ENCODE measurements at places on chromosomes 1 and 21. TPM values are rescaled to one million over a fixed set of nuclear protein-coding genes. Genes with fewer than 3 reads are reported as not detected.

GRCh38 chr21:30984889-30985288 lies 53.4 kb downstream of the KRTAP19-8 start:
- H3K27me3 ChIP-seq: no peaks in the 10 kb centered on the region
- H3K4me1 ChIP-seq: no peaks in the 10 kb centered on the region
- no peaks in the 10 kb centered on the region for H3K36me3 ChIP-seq
- no peak overlapping the region for H3K27ac ChIP-seq

- H3K27ac ChIP-seq: no peak overlapping the region
- DNase-seq: no peak
- H3K4me3 ChIP-seq: no peak overlapping the region
- no peaks in the 10 kb centered on the region for H3K27me3 ChIP-seq
These were observed 131.2 kb downstream of the RHOU start for GRCh38 chr1:228866468-228866867.

- no peak overlapping the region for H3K4me3 ChIP-seq
- no peaks in the 10 kb centered on the region for H3K27me3 ChIP-seq
- no peaks in the 10 kb centered on the region for H3K4me1 ChIP-seq
- no peak overlapping the region for H3K27ac ChIP-seq
These were observed 207.7 kb downstream of the PTPRC start for GRCh38 chr1:198846556-198846955.

DNA sequence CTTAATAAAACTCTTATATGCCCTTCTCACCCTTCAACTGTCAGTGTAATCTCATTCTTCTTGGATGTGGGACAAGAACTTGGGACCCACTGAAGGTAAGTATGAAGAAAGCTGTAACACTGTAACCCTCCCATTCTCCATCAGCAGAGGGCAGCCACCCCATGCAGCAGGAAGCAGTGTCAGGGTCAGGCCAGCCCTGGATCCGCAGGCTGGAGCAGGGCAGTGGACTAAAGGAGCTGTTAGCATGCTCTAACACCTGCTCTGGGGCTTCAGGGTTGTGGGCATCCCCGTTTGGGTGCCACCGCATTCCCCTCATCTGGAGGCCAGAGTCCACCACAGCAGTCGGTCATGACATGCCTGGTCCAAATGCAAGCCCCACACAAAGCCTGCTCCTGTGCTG lies 156.5 kb downstream of the HIVEP3 start:
- H3K27me3 ChIP-seq: no peaks in the 10 kb centered on the region
- no peaks in the 10 kb centered on the region for H3K36me3 ChIP-seq
- no peak overlapping the region for H3K4me3 ChIP-seq
- no peak for DNase-seq
- no peaks in the 10 kb centered on the region for H3K4me1 ChIP-seq

GRCh38 chr1:2468041-2468472 lies 8.0 kb upstream of the PLCH2 start:
- no peak overlapping the region for H3K4me3 ChIP-seq
- H3K27ac ChIP-seq: no peak overlapping the region

DNA sequence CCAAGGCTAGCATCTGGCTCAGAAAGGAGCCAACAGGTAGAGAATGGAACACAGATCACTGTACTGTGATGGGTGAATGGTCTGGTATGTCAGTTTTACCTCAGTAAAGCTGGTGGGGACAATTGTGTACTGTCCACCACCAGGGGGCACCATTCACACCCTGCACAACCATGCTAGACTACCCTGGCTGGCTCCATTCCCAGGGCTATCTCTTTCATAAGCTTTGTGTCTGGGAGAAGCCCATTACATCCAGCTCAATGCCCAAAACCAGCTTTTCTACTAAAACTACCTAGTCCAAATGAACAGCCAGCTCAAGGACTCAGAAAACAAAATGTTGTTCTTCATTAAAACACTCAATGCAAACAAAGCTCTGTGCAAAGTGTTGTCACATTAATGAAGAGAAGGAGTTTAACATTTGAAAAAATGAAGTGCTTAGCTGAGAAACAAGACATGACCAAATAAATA lies 62.0 kb upstream of the RASAL2 start:
- H3K4me3 ChIP-seq: no peak overlapping the region
- no peaks in the 10 kb centered on the region for H3K4me1 ChIP-seq
- H3K27me3 ChIP-seq: no peaks in the 10 kb centered on the region

GRCh38 chr21:38809198-38809878 lies 3.6 kb downstream of the ETS2 start:
- no peak overlapping the region for H3K4me3 ChIP-seq
- H3K27ac ChIP-seq: no peak overlapping the region
- peaks cover 27% of the 10 kb centered on the region for H3K4me1 ChIP-seq

DNA sequence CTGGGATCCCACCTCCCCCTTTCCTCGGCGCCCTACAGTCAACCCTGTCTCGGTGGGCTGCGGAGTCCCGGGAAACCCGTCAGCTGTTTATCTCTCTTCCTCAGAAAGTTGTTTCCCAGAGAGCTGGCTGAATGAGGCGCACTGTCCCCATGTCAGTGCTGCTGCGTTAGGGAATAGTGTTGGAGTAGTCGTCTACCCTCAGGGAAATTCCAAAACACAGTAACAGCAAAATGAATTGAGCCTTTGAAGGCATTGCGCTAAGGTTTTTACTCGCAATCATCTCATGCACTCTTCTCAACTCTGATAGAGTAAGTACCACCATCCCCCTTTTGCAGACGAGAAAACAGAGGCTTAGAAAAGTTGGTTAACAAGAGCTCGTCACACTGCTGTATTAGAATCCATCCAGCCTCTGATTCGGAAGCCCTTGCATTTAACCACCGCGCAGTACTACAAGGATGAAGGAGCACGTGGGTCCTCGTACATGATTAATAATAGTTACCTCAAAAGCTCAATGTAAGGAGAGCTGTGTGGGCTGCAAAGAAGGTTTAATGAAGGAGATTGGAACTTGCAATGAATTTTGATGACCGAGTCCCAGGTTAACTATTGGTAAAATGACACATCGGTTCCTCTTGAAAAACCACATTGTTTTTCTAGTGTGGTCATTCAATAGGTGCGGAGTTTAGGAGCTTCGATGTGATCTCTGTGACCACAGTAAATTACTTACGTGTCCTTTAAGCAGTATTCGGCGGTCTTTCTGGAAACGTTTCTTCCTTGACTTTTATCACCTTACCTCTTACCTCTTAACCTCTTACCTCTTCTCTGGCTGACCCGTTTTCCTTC lies 788 bp upstream of the EDEM3 start:
- no peaks in the 10 kb centered on the region for H3K36me3 ChIP-seq
- no peaks in the 10 kb centered on the region for H3K27me3 ChIP-seq
- peak overlapping the region; percentile 96 for H3K4me3 ChIP-seq
- DNase-seq: peak; percentile 67

- H3K4me3 ChIP-seq: no peak overlapping the region
- no peak overlapping the region for H3K27ac ChIP-seq
- H3K4me1 ChIP-seq: peaks cover 59% of the 10 kb centered on the region
- peaks cover 21% of the 10 kb centered on the region for H3K36me3 ChIP-seq
These were observed 161.0 kb downstream of the DHRS3 start for GRCh38 chr1:12456979-12457378.

DNA sequence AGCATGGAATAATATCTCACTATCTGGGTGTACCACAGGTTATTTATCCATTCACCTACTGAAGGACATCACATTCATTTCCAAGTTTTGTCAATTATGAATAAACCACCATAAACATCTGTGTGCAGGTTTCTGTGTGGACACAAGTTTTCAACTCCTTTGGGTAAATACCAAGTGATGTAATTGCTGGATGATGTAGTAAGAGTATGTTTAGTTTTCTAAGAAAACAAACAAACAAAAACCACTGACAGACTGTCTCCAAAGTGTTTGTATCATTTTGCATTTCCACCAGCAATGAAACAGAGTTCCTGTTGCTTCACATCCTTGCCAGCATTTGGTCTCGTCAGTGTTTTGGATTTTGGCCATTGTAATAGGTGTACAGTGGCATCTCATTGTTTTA lies 435.7 kb upstream of the PROX1 start:
- H3K4me1 ChIP-seq: no peaks in the 10 kb centered on the region
- H3K4me3 ChIP-seq: no peak overlapping the region
- no peak for DNase-seq
- H3K27ac ChIP-seq: no peak overlapping the region
- no peaks in the 10 kb centered on the region for H3K27me3 ChIP-seq

GRCh38 chr1:83829106-83829505 lies 169.8 kb downstream of the TTLL7 start:
- no peaks in the 10 kb centered on the region for H3K36me3 ChIP-seq
- no peak overlapping the region for H3K4me3 ChIP-seq
- no peak for DNase-seq

DNA sequence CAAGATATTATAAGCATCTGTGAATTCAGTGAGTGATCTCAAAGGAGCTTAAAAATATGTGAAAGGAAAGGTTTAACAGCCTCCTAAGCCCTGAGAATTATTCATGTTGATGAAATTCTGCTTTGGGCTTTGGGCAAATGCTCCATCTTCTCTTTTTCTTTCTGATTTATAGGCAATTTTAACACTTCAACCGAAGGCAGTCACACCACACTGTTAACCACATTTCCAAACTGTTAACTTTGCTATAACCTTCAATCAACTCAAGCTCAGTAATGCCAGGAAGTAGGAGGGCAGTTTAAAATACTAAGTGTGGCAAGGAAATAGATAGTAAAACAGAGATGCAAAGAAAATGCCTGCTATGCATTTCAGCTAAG lies 54.4 kb upstream of the NEK7 start:
- DNase-seq: no peak
- H3K27ac ChIP-seq: no peak overlapping the region
- no peak overlapping the region for H3K4me3 ChIP-seq
- H3K4me1 ChIP-seq: peaks cover 19% of the 10 kb centered on the region

- H3K36me3 ChIP-seq: no peaks in the 10 kb centered on the region
- H3K27me3 ChIP-seq: no peaks in the 10 kb centered on the region
- no peak for DNase-seq
- no peak overlapping the region for H3K27ac ChIP-seq
- H3K4me3 ChIP-seq: no peak overlapping the region
These were observed 28.7 kb upstream of the KCNJ15 start for GRCh38 chr21:38228115-38228514.

The PROK1 gene
- not detected for polyA plus RNA-seq

The TEX38 gene
- polyA plus RNA-seq: 0.25 TPM

The LPGAT1 gene
- 13.1 TPM for polyA plus RNA-seq

The XCL1 gene
- 0.19 TPM for polyA plus RNA-seq

Measured in CD4-positive, alpha-beta memory T cell (primary cell).